ENCODE measurements at places on chromosomes 12 and 14.

DNA sequence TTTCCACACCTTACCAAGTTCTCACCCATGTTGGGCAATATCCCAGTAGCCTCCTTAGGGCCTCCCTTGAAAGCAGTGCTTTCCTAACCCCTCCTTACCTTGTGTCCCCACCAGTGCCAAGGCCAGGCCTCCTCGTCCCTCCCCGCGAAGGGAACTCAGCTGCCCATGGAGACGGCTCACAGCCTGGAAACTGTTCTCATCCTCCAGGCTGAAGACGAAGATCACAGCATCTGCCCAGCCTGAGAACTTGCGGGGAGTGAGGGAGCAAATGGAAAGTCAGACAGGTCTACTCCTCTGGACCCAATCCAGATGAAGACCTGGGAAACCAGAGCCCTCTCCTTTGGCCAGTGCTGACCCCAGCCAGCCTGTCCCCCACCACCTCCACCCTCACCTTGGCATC, 4.6 kb downstream of the AGAP2 start:
- DNase-seq, result no peak

DNA sequence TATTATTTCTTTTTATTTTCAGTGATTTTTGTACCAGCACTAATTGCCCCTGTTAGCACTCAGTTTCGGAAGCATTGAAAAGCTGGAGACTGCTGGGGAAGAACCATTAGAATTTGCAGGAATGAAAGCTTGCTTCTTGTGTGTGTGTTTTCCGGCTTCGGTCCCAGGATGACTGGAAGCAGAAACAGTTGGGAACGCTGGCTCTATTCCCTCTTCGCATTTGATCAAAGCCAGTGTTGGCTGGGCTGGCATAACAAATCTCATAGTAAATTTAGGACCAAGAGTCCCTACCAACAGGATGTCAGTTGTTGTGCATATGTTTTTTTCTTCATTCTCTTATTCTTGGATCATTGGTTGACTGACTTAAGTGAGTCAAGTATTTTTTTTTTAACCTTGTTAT, 53.6 kb upstream of the TRAF3 start:
- no peak for DNase-seq

DNA sequence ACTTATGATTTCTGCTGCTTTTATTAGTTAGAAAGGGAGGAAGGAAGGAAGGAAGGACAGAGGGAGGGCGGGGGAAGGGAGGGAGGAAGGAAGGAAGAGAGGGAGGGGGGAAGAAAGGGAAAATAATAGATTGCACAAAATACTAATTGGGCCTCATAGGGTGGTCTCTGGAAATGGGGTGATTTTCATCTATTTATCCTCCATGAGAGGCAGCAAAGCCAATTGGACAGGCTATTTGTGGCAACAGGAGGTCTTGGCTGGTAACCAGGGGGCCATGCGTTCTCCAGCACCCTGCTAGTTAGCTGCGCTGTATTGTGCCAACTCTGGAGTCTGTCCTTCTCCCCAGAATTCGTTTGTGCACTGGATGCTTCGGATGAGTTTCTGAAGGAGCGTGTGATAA, 24.1 kb upstream of the PAPOLA start:
- no peak for DNase-seq

GRCh38 chr14:72706485-72706884, 187.4 kb downstream of the DPF3 start:
- DNase-seq, result no peak

DNA sequence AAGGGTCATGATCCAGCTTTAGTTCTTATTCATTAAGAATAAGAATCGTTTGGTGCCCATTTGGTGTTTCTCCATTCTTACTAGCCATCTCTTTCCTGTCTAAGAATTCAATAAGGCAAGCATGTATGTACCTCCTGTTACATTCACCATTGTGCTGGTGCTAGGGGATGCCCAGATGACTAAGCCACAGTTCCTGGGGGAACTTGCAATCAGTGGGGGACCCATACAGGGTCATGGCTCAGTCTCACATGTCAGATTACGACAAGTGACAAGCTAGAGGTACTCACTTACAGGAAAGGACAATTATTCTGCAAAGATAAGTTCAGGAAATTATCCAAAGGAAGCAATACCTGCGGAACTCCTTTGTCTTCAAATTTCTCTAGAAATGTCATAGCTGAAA, 125.4 kb downstream of the STXBP6 start:
- no peak for DNase-seq

- no peak for DNase-seq
Measured at GRCh38 chr12:17975239-17975638, 114.8 kb downstream of the RERGL start.

DNA sequence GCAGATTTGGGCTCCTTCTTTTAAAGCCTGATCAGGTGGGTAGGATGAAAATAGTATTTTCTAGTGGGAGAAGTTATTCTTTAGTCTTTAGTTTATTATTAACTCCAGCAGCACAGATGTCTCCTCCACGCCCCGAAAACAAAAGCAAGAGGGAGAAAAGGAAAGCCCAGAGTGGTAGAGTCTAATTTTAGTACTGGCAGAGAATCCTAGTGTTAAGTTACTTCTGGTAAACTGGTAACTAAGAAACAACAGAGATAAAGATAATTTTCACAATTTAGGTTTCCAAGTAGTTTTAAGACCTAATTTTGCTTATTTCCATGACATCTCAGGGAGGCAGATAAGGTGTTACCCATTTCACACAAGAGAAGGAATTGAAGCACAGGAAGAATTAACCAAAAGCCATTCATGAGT, 16.3 kb downstream of the ATP5MC2 start:
- DNase-seq, result no peak

DNA sequence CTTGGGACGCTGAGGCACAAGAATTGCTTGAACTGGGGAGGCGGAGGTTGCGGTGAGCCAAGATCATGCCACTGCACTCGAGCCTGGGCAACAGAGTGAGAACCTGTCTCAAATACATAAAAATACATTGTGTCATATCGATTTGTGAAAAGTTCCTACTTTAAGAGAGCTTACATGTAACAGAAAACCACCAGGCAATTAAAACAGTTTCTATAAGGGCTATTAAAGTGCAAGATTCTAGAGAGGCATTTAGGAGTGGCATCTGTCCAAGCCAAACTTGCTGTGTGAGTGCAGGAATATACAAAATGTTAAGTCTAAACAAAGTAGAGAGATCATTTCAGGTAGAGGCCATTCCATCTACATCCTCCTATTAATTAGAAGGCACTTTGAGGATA, 1.7 kb upstream of the NEK9 start:
- no peak for DNase-seq

DNA sequence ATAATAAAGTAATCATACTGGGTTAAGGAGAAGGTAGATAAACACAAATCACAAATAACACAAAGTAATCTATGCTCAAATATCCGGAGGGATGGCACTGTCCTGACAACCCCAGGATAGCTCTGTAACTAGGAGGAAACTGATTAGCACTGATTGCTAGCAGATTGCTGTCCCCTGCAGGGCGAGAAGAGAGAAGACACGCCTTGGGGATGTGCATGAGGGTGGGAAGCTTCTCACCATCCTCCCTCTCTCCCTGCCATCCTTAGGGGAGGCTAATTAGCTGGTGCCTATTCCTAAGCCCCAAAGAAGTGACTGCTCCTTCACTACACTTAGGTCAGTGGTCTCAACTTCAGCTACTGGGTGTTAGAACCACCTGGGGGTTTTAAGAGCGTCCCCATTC, 27.0 kb upstream of the TMEM260 start:
- DNase-seq, result no peak

- DNase-seq, result no peak
Measured at GRCh38 chr14:69696204-69696527, 70.8 kb upstream of the SRSF5 start.

GRCh38 chr12:54148560-54149429, 40.0 kb downstream of the SMUG1 start:
- DNase-seq, result no peak

DNA sequence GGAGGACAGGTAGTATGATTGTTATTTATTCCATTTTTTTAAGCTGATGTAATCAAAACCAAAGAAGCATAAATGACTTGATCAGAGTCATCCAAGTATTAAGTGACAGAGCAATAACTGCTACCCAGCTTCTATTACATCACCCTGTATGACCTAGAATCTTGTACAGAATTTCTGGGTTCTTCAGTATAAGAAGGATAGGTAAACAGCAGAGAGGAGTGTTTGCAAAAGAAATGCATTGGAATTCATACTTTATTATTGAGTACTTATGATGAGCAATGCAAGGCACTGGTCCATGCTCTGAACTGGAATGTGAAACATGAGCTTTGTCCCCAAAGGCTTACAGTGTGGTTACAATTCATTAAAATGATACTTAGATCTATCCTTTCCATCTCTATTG, 916.8 kb downstream of the DIO2 start:
- DNase-seq, result no peak

DNA sequence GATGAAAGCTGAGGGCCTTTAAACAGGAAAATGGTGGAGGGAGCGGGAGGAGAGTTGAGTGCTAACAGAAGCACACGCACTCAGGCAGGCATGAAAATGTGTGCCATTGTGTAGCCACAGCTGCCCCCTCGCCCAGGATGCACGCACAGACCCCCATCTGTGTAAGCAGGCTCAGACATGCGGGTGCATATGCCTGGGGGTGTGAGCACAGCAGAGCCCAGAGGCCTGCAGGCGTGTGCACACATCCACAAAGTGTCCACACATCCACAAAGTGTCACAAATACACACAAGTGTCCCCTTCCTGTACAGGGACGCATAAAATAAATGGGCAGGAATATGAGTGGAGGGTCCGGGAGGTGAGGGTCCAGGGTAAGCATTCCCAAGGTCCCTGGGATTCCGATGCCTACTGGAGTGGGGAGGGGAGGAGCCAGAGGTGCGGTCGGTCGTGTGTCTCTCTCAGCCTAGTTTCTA, 805 bp upstream of the KRT7 start:
- no peak for DNase-seq

GRCh38 chr12:46573347-46573658, 200.7 kb upstream of the SLC38A2 start:
- DNase-seq, result no peak

- DNase-seq, result no peak
Measured at GRCh38 chr14:106683631-106684030, 1157.2 kb downstream of the TMEM121 start.

GRCh38 chr12:82964446-82964845, 277.7 kb downstream of the TMTC2 start:
- DNase-seq, result no peak

DNA sequence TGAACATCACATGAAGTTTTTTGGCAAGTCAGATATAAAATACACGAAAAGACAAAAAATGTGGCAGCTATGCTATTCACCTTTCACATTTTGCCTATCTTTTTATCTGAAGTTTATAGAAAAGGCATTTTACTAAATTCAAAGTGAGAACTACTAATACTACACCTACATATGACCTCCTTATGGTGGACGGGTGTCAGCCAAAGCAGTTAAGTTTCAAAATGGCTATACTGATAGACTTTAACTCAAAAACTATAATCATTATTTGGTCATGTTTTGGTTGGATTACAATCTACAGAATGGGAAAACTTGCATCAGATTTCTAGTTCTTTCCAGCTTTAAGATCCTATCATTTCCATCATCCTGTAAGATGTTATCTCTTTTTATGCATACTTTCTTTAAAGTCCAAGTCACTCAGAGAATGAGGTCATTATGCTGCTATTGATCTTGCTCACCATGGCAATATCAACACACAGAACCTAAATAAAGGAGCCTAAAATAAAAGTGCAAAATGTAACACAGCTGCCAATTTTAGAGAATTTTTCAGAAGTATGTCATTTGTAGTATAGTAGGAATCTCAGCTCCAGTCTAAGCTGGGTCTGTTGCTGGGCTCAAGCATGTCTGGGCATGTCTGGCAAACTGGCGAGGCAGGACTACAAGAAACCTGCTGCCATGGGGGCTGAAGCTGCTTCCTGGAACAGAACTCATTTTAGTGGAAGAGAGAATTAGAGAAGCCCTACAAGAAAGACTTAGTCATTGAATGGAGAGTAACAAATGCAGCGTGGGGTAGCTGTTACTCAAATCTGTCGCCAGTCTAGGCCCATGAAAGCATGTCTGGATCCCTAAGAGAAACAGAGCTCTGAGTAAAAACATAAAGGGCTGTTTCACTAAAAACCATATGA, 7.6 kb upstream of the AEBP2 start:
- no peak for DNase-seq

GRCh38 chr12:53045696-53046045, 4.2 kb upstream of the TNS2 start:
- DNase-seq, result no peak

- DNase-seq, result no peak
Measured at GRCh38 chr14:37142835-37143401, 29.5 kb downstream of the SLC25A21 start.

Data from CD4-positive, alpha-beta T cell treated with Interleukin-4 for 1 hour (primary cell).